ENCODE measurements at places on chromosomes 16 and 17.
A peak's percentile ranks its signal among the peaks of the same experiment; 100 is the strongest.

GRCh38 chr17:35555691-35556090, 4.9 kb downstream of the SLFN14 start:
- DNase-seq, result peak; percentile 38

DNA sequence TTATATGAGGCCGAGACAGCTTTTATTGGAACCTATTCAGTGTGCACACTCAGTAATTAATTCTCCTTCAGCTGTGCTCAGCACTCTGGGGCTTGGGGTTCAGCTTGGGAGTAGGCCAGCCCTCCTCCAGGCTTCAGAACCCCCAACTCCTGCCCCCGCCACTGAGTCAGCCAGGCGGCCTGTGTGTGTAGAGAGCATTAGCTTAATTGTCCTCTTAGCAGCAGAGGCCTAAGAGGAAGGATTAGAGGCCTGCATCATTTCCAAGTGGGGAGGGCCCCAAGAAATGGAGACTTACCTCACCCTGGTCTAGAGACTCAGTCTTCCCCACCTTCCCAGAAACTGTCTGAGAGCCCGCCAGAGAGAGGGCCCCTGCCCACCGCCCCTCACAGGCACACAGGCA, 772 bp downstream of the PRSS53 start:
- no peak for DNase-seq

DNA sequence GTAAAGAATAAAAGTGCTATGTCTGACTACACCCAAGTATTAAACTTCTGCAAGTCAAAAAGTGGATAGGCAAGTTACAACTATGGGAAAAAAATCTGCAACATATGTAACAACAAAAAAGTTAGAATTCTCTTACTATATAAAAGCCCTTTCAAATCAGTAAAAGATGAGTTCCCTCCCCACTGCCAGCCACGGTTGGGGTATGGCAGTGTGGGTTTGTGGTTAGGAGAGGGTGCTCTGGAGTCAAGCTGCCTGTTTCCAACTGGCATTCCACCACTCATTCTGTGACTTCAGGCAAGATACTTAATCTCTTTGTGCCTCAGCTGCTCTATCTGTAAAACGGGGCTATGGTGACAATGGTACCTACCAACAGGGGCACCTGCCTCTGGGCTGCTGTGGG, 26.6 kb upstream of the MFSD6L start:
- no peak for DNase-seq

GRCh38 chr17:45270828-45271418, 9.0 kb upstream of the SPATA32 start:
- peak; percentile 25 for DNase-seq

DNA sequence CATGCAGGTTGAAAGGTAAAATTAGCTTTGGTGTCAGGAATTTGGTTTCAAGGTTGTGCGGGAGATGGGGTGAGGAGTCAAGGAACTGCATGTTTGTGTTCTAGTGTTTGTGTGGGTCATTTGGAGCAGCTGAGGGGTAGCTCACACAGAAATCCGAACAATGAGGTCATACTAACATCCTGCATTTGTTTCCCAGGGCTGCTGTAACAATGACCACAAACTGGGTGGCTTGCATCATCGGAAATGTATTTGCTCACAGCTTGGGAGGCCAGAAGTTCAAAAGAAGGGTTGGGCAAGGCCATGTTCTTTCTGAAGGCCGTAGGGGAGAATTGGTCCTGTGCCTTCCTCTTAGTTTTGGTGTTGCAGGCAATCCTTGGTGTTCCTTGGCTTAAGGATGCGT, 287.4 kb downstream of the HAPSTR1 start:
- no peak for DNase-seq

DNA sequence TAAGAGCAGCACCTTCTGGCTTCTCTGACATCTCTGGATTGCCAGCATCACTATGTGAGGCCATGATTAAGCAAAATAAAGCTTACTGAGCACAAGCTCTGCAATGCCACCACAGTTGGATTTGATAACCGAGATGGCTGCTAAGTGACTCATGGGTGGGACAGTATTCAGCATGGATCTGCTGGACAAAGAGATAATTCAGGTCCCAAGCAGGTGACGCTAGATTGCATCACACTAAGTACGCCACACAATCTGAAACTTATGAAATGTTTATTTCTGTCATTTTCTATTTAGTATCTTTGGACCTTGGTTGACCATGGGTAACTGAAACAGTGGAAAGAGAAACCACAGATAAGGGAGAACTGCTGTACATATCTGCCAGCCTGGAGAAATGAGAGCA, 27.4 kb downstream of the CDRT15 start:
- peak; percentile 99 for DNase-seq

DNA sequence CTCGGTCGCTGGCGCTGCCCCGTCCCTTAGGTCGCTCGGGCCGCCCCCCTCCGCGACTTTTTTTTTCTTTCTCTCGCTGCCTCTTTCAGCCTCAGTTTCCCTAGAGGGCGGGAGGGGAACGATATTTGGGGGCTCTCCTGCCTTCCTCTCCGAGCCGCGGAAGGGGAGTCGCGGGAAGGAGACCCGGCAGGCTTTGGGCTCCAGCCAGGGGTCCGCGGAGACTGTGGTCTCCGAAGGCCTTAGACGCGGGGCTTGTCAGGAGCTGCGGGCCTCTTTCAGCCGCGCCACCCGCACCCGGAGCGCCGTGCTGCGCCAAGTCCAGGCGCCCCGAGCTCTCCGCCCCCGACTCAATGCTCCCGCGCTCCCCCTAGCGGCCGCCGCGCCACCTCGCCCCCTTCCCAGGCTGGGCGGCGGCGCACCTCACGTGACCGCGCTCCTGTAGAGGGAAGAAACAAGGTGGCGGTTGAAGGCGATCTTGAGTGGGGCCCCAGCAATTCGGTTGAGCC, at the start of gene LRRC37B:
TSS of gene LRRC37B (plus strand) at position 427 of the 506 bp plus-strand sequence. CDS start 14,010 bp downstream, outside the sequence.
- DNase-seq, result peak; percentile 92

GRCh38 chr16:12976936-12977335, 75.5 kb downstream of the SHISA9 start:
- DNase-seq, result no peak

- DNase-seq, result no peak
Measured at GRCh38 chr17:67096609-67097008, 52.3 kb downstream of the CACNG1 start.

DNA sequence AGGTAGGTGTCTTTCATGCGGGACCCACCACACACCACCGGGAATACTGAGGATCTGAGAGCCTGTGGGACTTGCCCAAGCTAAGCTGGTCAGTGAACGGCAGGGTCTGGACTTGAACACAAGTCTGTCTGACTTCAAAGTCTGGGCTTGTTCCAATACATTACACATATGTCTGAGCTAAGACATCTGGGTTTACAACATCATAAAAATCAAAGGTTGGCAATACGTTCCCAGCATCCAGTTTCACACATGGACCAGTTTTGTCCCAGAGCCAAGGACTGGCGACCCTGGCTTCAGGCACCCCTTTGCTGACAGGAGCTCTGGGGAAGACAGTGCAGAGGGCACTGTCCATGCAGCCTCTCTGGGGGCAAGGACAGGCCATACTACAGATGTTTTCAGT, 27.9 kb upstream of the AXIN2 start:
- DNase-seq, result no peak
